ENCODE measurements at places on chromosomes 16 and 17.

DNA sequence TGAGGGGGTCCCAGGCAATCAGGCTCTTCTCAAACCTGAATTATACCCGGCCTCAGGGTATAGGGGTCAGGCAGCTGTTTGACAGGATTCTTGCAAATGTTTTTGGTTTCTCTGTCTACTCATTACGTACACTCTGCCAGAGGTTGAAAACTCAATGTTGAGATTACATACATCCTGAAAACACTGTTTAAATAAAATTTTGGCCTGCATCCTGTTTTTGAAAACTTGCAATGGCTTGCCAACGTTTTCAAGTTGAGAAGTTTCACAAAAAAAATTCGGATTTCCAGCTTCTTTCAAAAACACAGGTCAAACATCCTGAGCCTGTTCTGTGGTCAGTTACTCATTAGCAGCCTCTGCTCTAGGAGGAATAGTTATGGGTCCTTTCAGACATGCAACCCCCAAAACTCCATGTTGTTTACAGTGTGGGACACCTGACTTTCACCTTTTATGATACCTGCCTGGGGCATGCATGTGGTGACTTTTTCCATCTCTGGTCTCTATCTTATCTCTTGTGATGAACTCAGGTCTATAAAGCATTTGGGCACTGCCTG lies 577.8 kb downstream of the WWOX start:
- no peak for DNase-seq

GRCh38 chr16:48150707-48151106 lies 5.1 kb downstream of the ABCC12 start:
- no peak for DNase-seq

DNA sequence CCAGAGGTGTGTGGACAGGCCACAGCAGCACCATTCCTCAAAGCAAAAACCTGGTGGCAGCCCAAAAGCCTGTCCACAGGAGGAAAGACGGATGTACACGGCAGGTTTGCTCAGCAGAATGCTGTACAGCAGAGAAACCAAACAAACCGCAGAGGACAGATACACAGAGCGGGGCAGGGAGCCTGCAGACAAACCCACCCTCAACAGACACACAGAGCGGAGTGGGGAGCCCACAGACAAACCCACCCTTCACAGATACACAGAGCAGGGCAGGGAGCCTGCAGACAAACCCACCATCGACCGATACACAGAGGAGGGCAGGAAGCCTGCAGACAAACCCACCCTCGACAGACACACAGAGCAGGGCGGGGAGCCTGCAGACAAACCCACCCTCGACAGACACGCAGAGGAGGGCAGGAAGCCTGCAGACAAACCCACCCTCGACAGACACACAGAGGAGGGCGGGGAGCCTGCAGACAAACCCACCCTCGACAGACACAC lies 53.0 kb upstream of the METRNL start:
- DNase-seq: no peak

DNA sequence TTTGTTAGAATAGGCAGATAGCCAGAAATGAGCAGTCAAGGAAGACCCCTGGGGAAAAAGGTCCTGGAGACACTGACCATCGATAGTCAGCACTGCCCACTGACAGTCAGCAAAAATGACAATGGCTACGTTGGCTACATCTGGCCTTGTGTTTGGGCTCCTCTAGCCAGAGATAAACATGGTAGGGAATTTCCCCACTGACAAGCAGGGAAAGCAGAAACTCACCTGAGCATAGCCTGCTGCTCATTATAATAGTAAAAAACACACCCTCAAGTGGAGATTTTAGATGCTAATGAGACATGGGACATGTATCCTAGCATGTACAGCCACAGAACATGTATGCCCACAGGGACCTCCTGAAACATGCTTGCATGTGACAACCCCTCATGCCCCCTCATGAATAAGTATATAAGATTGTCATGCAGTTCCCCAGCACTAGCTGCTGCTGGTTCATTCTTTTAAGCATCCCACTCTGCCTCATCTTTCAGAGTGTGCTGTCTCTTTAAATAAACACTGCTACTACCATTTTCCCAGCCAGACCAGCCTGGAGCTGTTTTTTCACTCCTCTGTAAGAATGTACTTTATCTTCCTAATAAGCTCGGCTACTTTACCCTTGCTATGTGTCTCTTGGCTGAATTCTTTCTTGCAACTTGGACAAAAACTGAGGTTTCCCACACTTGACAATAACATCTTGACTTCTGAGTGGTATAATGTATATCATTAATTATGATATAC lies 550.1 kb upstream of the CDH8 start:
- DNase-seq: no peak

DNA sequence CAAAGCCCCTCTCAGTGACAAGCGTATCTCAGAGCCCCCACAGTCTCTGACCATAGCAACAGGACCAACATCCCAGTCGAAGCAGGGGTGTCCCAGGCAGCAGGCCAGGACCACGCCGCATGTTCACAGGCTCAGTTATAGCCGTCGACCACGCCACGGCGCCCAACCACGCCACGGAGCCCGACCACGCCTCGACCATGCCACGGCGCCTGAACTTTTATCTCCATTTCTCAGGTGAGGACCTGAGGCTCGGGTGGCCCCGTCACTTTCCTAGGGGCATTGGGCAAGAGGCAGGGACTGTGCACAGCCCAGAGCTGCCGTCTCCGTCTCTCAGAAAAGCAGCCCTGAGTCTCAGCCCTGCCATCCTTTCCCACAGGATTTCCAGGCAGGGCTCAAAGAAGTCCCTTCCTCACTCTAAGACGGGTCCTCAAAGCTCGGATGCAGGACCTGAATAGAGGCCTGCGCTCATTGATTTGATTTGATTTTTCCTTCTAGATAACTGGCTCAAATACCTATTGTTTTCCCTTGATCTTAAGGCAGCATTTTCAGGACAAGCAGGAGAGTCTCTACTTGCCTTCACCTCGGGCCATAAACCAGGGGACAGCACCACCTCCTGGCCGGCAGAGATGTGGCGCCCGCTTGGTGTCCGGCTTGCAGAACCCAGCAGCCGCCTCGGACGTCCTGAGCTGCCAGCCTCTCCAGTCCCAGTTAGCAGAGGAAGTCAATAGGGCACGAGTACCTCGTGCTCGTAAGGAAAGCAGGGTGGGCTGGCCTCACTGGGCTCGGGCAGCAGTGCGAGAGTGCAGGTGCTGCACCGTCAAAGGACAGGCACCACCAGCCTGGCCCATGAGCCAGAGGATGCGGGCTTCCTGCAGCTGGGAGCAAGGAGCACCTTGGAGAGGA lies 38.8 kb downstream of the C16orf95 start:
- DNase-seq: no peak

DNA sequence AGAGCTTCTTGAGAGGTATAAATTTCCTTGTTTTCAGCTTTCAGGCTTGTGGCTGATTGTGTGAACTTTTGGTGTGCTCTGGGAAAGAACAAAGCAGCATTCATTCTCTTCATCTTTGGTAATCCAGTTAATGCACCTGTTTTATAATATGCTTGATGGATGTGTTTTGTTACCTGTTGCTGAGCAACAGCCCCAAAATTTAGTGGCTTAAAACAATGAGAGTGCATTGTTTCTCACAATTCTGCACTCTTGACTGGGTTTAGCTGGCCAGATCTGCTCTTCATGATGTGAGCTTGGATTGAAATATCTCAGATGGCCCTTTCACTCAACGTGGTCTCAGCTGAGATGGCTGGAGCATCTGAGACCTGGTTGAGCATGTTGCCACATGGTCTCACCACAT lies 58.7 kb upstream of the NOL11 start:
- DNase-seq: no peak

DNA sequence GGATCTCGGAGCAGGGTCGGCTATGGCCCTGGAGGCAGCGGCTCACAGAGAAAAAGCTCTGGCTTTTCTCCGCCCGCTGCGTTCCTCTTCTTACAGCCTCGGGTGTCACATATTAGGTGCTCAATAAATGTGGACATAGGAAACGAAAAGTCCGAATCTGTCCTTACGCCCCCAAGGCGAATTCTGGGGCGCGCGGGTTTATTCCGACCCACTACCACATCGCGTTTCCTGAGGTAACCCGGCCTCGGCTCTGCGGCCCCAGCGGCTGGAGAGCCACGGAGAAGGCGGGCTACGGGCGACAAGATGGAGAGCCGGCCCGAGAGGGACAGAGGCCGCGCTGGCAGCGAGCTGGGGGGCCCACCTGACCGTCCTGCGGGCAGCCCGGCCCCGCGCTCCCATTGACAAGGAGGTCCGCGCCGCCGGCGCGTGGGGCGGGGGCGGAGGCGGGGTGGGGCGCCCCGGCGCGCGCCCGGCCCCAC lies 573 bp upstream of the GNAO1 start:
- DNase-seq: no peak

DNA sequence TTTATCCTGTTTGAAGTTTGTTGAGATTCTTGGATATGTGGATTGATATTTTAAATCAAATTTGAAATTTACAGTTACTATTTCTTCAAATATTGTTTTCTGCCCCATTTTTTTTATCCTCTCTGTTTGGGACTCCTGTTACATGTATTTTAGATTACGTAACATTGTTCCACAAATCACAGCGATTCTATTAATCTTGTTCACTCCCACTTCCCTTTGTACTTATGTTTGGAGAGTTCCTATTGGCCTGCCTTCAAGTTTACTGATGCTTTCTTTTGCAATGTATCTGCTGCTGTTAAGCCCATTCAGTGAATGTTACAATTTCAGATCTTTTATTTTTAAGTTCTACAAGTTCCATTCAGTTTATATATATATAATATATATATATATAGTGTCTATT lies 288.3 kb upstream of the TNRC6C start:
- no peak for DNase-seq

DNA sequence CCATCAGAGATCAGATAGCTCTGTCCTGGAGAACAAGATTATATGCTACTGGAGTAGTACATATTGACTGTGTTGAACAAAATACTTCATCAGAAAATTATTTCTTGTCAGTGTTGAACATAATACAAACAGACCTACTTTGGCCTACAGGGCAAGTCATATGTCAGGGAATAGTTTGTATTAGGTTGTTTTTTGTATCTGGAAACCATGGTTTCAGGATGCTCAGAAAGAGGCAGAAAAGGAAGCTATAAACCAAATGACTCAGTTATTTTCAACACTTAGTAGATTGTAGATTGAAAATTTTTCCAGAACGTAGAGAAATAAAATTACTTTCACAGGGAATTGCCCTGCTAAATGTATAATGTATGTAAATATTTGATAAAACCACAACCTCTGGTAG lies 198.4 kb downstream of the CYB561 start:
- DNase-seq: no peak

DNA sequence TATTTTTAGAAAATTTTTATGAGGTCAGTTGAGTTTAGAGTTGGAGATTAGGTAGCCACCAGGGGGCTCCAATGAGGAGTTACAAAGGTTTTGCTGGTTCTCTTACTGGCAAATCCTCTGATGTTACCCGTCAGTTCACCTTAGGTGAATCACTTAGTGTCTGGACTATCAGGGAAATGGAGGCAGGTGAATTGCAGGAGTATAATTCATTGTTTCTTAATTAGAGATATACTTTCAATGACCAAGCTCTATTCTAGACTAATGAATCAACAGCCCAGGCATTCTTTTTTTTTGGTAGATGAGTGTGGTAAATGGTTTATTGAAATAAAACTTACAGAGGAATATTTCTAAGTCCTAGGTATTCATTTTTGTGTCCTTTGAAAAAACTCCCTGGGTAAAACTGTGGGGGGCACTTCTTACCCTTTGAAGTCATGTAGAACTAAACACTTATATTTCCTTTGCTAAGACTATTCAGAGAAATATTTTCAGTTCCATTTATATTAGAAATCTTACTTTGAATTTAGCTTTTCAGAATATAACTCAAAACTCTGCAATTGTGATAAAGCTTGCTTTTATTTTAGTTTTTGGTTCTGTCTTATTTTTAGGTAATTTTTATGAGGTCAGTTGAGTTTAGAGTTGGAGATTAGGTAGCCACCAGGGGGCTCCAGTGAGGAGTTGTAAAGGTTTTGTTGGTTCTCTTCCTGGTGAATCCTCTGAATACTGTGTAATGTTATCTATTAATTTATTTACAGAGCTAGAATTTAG lies 17.7 kb downstream of the PSMD11 start:
- peak; percentile 62 for DNase-seq

GRCh38 chr17:66492080-66492479 lies 189.7 kb downstream of the PRKCA start:
- DNase-seq: no peak

DNA sequence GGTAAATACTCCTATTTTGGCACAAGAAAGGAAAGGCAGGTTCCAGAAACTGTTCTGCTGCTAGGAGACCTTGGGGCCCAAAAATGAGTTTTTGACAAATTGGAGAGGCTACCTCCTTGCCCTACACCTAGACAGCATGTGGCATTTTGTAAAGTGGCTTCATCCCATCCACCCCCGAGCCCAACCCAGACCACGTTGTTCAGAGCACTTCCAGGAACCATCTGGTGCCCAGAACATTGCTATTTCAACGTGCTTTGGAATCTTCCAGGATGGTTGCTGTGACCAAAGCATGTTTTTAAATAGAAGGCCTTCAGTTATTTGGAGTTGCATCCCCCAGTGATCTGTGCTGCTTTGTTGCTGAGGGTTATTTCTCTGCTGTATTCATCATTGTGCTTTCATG lies 116.3 kb upstream of the TOM1L1 start:
- no peak for DNase-seq

- DNase-seq: no peak
These were observed 9.5 kb upstream of the DHRS13 start for GRCh38 chr17:28912281-28912937.

DNA sequence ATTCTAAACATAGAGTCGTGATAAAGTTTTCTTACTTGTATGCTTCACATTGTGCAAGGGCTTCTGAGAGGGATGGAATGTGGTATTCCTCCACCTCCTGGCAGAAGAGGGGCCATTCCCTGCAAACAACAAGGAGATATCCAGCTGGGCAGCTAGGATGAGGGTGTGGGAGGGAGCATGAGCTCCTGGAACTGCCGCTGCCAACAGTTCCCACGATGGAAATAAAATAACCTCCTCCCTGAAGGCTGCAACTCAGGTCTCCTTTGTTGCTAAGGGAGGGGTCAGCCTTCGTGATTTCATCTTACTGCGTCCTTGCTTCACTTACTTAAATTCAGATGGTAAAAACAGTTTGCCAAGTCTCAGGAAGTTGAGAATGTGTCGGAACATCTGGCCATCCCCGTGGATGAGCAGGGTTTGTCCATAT lies 15.6 kb downstream of the PLEKHG4 start:
- no peak for DNase-seq

DNA sequence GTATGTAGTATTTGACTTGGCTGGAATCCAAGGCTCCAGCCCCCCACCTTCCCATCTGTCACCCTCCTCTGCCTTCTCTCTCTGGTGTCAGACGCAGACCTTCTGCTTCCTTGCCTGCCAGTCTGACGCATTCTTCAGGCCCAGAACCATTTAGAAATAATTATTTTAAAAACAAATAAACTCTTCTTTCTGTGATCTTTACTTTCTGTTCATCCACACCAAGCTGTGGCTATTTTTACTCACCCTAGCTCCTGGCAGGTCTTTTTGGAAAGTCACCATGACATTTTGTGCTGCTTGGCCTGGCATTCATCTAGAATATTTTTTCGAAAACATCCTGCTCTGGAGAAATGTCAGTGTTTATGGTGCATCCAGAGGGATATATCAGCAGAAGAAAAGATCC lies 330.7 kb upstream of the ASIC2 start:
- DNase-seq: no peak

Data from stimulated activated naive CD4-positive, alpha-beta T cell treated with Interleukin-2 at 50 U/mL for 16 hours (primary cell).